Body of pancreas (tissue), 4 donors: ENCODE measurements at places on chromosomes 11 and 22. TPM values are rescaled to one million over a fixed set of nuclear protein-coding genes. Genes with fewer than 3 reads are reported as not detected.

Gene MLC1
- total RNA-seq, result not detected

DNA sequence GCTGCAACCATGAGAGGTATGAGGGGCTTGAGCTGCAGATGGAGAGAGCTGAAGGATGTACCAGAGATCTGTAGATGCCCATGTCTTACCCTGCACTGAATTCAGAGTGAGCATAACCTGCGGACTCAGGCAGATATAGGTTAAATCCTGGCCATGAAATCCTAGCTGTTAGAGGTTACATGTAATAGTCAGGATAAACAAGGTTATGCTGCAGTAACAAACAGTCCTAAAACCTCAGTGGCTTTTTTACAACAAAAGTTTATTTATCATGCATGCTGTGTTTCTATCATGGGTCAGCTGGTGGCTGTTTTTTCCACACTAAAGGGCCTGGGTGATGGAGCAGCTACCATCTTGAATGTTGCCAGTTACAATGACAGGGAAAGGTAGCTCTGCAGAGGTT lies 69.8 kb downstream of the LHFPL7 start:
- H3K27ac ChIP-seq, result no peak overlapping the region
- H3K27me3 ChIP-seq, result no peaks in the 10 kb centered on the region
- DNase-seq, result no peak
- H3K36me3 ChIP-seq, result no peaks in the 10 kb centered on the region

Gene OR10A2
- not detected for total RNA-seq

DNA sequence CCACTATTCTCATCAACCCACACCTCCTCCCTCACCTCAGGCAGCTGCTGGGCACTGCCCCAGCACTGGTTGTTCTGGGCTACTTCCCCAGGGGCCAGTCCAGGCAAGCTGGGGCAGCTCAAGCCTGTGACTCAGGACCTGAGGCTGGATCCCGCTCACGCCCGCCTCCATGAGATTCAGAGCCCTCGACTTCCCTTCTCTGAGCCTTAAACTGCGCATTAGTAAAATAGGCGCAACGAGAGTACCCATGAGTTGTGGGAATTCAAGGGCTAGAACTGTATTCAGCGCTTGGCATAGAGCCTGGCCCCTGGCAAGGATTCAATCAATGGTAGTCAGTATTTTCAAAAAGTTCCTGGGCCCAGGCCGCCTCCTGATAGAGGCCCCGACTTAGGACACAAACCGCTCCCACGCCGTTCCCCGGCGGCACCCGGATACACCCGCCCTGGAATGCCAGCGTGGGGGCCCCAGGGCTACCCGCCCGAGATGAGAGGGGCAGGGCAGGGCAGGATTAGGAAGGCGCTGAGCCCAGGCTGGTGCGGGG lies 723 bp upstream of the CD82 start:
- H3K36me3 ChIP-seq, result no peaks in the 10 kb centered on the region
- peak overlapping the region; percentile 99 for H3K27ac ChIP-seq
- H3K4me1 ChIP-seq, result peaks cover 44% of the 10 kb centered on the region

DNA sequence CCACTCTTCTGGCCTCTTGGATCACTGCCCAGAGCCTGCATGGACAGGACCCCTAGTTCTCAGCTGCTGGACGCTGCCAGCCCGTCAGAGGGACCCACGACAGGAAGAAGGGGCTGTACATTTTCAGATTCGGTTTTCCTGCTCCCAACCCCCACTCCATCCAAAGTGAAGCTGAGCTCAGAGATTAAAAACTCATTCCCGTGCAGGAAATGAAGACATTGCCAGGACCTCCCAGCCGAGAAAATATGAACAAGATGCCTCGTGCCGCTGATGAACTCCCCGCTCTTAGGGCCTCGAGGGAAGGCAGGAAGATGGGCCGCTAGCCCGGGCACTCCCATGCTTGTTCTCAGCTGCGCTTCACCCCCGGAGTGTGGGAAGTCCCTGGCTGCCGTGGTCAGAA lies 36.1 kb downstream of the RPUSD4 start:
- no peaks in the 10 kb centered on the region for H3K36me3 ChIP-seq
- no peaks in the 10 kb centered on the region for H3K27me3 ChIP-seq
- H3K4me3 ChIP-seq, result no peak overlapping the region
- no peak overlapping the region for H3K27ac ChIP-seq

GRCh38 chr11:130151196-130151595 lies 8.4 kb upstream of the ST14 start:
- DNase-seq, result no peak
- no peak overlapping the region for H3K27ac ChIP-seq
- H3K36me3 ChIP-seq, result no peaks in the 10 kb centered on the region
- H3K27me3 ChIP-seq, result no peaks in the 10 kb centered on the region
- H3K4me3 ChIP-seq, result no peak overlapping the region

- no peak overlapping the region for H3K4me3 ChIP-seq
- no peaks in the 10 kb centered on the region for H3K36me3 ChIP-seq
- no peak overlapping the region for H3K27ac ChIP-seq
- no peaks in the 10 kb centered on the region for H3K4me1 ChIP-seq
- DNase-seq, result no peak
- H3K27me3 ChIP-seq, result no peaks in the 10 kb centered on the region
Observed at GRCh38 chr22:16989915-16990314, 18.1 kb downstream of the GAB4 start.

Gene CAPN5
- total RNA-seq, result 13.8 TPM

DNA sequence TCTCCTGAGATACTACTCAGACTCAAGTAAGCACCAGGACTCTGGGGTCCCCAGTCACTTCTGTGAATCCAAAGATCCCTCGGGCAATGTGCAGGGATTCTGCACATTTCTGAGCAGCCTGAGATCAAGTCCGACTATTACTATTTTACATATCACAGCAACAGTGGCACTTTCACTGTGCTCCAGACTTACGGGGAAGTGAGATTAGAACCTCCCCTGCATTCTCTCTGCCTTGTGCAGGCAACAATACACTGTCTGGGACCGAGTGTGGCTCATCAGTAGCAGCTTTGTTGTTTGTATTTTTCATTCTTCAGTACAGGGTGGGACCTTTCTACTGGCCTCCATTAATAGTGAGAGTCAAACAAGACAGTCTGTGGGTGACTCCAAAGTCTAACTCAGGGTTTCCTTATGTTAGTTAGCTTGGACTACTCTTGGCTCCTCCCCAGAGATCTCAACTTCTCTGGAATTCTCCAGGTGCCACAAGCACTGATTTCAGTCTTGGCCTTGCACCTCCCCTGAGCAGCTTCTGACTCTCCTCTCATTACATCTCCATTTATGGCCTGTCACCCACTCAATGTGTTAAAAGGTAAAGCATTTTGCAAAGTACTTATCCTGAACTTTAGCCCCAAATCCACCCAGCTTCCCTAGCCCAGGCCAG lies 76.2 kb upstream of the TOP3B start:
- H3K27ac ChIP-seq, result no peak overlapping the region
- peaks cover 3% of the 10 kb centered on the region for H3K4me1 ChIP-seq
- DNase-seq, result no peak
- no peak overlapping the region for H3K4me3 ChIP-seq

GRCh38 chr22:42688241-42689211 lies 32.1 kb downstream of the A4GALT start:
- peak; percentile 74 for DNase-seq
- H3K36me3 ChIP-seq, result no peaks in the 10 kb centered on the region
- H3K4me1 ChIP-seq, result peaks cover 24% of the 10 kb centered on the region

GRCh38 chr11:11844272-11844671 lies 2.5 kb downstream of the USP47 start:
- H3K4me3 ChIP-seq, result no peak overlapping the region
- DNase-seq, result no peak
- peaks cover 60% of the 10 kb centered on the region for H3K4me1 ChIP-seq
- H3K27me3 ChIP-seq, result no peaks in the 10 kb centered on the region

- H3K4me3 ChIP-seq, result no peak overlapping the region
- H3K27ac ChIP-seq, result no peak overlapping the region
- DNase-seq, result no peak
- H3K4me1 ChIP-seq, result peaks cover 10% of the 10 kb centered on the region
Observed at GRCh38 chr11:8071616-8072581, 9.1 kb upstream of the TUB start.

GRCh38 chr11:41446107-41446506 lies 13.3 kb downstream of the LRRC4C start:
- no peaks in the 10 kb centered on the region for H3K4me1 ChIP-seq
- H3K27me3 ChIP-seq, result no peaks in the 10 kb centered on the region
- H3K36me3 ChIP-seq, result no peaks in the 10 kb centered on the region
- no peak for DNase-seq
- H3K27ac ChIP-seq, result no peak overlapping the region

Gene TENM4
- 0.78 TPM for total RNA-seq

- H3K27ac ChIP-seq, result peak overlapping the region; percentile 81
- H3K4me3 ChIP-seq, result no peak overlapping the region
- peak; percentile 71 for DNase-seq
- H3K36me3 ChIP-seq, result no peaks in the 10 kb centered on the region
- no peaks in the 10 kb centered on the region for H3K27me3 ChIP-seq
Observed at GRCh38 chr11:9760193-9760575, 96.3 kb downstream of the SWAP70 start.

Gene CARD10
- total RNA-seq, result 17.4 TPM
